ENCODE measurements at places on chromosomes 1 and 21.

DNA sequence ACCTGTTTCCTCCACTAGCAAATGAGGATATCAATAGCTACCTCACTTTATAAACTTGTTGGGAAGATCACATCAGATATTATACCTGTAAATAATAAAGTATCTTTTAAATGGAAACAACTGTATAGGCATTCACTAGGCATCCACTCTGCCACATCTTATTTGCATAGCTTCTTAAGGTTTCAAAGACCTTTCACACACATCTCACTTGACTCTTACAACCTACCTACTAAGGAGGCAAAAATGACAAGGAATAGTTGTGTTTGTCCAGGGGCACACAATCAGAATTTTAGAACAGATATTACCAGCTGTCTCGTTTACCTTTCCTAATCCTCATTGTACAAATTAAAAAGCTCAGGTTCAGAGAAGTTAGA, 51.5 kb downstream of the VANGL2 start:
- DNase-seq, result no peak

DNA sequence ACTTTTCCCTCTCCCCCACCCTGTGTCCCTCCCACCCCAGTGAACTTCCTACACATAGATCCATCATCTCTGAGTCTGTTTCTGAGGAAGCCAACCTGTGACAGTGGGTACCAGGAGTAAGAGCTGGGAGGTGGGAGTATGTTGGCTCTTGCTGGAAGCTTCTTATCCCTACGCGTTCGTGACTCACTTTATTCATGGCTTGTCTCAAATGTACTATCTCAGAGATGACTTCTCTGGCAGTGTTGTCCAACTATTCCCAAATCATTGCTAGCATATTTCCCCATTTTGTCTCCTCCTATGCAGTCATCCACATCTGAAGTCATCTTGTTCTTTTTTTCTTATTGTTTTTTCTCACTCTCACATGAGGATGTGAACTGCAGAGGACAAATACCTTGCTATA, 88.0 kb downstream of the HIVEP3 start:
- DNase-seq, result no peak

GRCh38 chr1:52880206-52880605, 37.6 kb downstream of the ZYG11A start:
- no peak for DNase-seq

DNA sequence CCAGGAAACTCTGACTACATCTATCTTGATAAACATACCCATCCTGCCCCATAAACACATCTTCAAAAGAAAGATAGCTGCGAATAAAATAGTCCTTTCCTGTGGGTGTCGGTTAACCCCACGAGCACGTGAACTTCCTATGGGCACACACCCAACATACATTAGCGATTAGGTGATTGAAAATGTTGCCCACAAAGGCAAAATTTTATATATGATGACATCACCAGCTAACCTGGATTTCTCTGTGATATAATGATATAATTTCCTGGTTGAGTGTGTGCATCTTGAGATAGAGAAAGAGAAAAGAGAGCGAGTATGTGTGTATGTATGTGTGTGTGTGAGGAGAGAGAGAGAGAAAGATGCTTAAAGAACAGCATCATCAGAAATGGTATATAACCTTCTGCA, 296.1 kb downstream of the PTPRC start:
- no peak for DNase-seq

DNA sequence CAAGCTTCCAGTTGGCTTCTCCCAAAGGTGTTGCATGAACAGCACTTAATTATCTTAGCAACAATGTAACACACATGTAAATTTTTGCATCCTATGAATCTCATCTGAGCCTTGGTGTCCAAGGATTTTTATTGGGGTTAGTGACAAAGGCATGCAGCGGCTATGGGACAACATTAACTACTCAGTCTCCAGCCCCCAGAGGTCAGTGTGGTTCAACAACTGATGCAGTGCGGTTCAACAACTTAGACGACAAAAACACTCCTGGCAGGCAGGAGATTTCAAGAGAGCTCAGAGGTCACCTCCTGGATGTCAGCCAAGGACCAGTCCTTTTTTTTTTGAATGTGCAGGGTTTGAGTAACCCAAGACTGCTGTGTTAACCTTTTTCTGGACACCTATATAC, 77.5 kb upstream of the HMCN1 start:
- no peak for DNase-seq

GRCh38 chr1:246295340-246295739, 211.7 kb downstream of the SMYD3 start:
- no peak for DNase-seq

DNA sequence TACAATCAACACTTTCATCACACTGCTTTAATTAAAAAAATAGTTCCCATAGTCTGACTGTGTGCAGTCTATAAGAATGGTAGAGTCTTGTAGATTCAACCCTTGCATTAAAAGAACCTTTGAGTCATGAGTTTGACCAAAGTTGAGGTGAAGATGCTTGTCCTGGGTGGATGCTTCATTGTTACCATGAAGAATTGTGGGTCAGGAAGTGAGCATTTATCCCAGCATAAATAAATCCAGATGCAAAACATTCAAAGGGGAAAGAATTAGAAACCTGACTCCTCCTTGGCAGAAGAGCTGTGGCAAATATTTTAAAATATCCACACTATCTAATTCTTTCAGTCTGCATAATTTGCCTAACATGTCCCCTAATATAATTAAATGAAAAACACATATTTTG, 72.9 kb upstream of the SPAG17 start:
- no peak for DNase-seq

Data from right cardiac atrium (tissue), 5 donors.